ENCODE measurements at places on chromosomes 2 and 18. TPM values are rescaled to one million over a fixed set of nuclear protein-coding genes. Genes with fewer than 3 reads are reported as not detected.

Gene RAB17
- 2.9 TPM for total RNA-seq

GRCh38 chr2:54760310-54760709 is 36.8 kb downstream of the EML6 start:
- peak; percentile 66 for DNase-seq

GRCh38 chr2:139704606-139705005 is 924.4 kb upstream of the NXPH2 start:
- no peak for DNase-seq

- DNase-seq: no peak
Measured at GRCh38 chr2:184756885-184757284, 158.6 kb downstream of the ZNF804A start.

DNA sequence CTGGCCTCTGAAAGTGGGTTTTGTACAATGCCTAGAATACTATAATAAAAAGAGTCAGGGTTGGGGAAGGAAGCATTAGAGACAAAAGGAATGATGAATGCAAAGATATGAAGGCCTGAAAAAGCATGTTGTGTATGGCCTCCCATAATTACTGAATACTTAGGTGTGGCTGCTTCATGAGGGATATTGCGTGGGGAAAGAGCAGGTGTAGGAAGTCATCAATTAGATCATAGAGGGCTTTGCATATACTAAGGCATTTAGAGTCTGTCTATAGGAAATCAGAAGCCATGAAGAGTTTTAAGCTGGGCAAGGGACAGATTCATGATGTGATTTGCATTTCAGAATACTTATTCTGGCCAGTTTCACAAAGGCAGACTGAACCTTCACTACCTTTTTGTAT is 48.2 kb downstream of the NCOA1 start:
- DNase-seq: peak; percentile 60

Gene CNRIP1
- total RNA-seq: not detected

GRCh38 chr2:12433626-12433990 is 283.1 kb upstream of the TRIB2 start:
- DNase-seq: no peak

Gene VSNL1
- total RNA-seq: not detected

GRCh38 chr2:64021578-64021977 is 2.4 kb upstream of the VPS54 start:
- no peak for DNase-seq
